ENCODE measurements at places on chromosomes 2 and 18.

- H3K4me3 ChIP-seq: no peak overlapping the region
- no peak for DNase-seq
- H3K36me3 ChIP-seq: no peaks in the 10 kb centered on the region
- no peaks in the 10 kb centered on the region for H3K27me3 ChIP-seq
- H3K27ac ChIP-seq: peak overlapping the region; percentile 26
Observed at GRCh38 chr2:106161938-106162820, 31.9 kb downstream of the UXS1 start.

DNA sequence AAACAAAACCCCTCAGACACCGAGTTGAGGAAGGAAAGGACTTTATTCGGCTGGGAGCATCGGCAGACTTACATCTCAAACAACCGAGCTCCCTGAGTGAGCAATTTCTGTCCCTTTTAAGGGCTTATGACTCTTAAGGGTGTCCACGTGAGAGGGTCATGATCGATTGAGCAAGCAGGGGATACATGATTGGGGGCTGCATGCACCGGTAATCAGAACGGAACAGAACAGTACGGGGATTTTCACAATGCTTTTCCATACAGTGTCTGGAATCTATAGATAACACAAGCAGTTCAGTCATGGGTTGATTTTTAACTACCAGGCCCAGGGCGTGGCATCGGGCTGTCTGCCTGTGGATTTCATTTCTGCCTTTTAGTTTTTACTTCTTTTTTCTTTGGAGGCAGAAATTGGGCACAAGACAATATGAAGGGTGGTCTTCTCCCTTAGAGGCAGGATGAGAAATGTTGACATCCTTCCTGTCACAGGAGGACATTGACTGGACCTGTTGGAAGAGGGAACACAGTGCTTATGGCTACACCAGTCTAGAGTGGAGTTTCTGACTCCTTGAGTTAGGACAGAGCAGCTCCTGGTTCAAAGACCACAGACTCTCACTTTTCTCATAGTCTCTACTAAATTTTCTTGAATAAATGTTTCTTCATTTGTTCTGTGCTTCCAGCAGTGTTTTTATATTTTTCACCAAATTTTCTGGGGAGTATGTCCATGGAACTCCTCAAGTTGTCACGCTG is 35.8 kb downstream of the SPOPL start:
- DNase-seq: no peak
- no peaks in the 10 kb centered on the region for H3K36me3 ChIP-seq
- H3K27ac ChIP-seq: no peak overlapping the region
- no peak overlapping the region for H3K4me3 ChIP-seq

GRCh38 chr2:61354543-61355197 is 116.2 kb downstream of the USP34 start:
- no peak overlapping the region for H3K4me3 ChIP-seq
- no peaks in the 10 kb centered on the region for H3K27me3 ChIP-seq

DNA sequence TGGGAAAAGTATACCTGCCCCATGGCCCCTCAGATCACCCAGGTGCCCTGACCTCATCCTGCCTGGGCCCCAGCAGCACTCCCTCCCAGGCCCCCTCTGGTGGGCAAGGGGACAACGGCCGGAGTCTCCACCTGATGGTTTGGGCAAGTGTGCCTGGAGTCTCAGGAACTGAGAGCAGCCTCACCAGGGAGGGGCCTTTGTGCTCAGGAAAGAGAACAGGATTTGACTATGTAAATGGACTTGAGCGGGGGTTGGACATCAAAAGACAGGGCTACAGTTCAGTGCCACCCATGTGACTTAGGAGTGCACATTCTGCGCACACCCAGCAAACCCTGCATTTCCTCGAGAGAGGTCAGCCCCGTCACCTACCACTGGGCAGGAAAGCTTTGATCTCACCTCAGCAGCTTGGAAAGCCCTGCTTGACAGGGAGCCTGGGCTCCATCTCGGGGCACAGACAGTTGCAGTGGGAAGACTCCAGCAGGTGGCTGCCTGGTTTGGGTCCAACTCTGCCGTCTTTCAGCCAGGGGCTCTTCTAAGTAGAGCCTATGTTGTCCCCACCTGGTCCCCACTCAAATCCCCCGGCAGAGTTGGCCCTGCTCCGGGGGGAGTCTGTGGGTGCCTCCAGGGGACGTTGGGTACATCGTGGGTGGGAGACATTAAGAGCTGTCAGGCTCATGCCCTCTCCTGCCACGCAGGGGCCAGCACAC is 3.3 kb downstream of the INPP5D start:
- DNase-seq: no peak
- no peaks in the 10 kb centered on the region for H3K36me3 ChIP-seq
- H3K27ac ChIP-seq: peak overlapping the region; percentile 91
- H3K4me3 ChIP-seq: no peak overlapping the region
- no peaks in the 10 kb centered on the region for H3K4me1 ChIP-seq
- no peaks in the 10 kb centered on the region for H3K27me3 ChIP-seq

- no peaks in the 10 kb centered on the region for H3K36me3 ChIP-seq
- no peak overlapping the region for H3K4me3 ChIP-seq
- peaks cover 6% of the 10 kb centered on the region for H3K4me1 ChIP-seq
- no peak overlapping the region for H3K27ac ChIP-seq
- H3K27me3 ChIP-seq: no peaks in the 10 kb centered on the region
Observed at GRCh38 chr2:62415518-62415917, 90.5 kb downstream of the TMEM17 start.

DNA sequence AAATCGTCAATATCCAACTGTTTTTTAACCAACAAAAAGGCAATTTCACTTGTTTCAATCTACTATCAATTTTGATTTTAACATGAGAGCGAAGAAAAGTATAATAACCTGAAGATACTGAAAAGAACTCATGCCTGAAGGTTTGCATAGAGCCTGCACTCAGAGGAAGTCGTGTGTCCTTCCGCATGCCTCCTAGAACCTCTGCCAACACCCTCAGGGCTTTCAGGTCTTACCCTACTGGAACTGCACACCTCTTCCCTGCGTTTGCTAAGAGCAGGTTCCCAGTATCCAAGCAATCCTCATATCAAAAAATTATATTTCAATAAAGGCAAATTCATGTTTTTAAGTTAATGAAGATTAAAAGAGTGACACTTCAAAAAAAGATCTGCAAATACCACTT is 74.7 kb downstream of the PIAS2 start:
- no peaks in the 10 kb centered on the region for H3K4me1 ChIP-seq
- DNase-seq: no peak
- no peak overlapping the region for H3K27ac ChIP-seq
- no peak overlapping the region for H3K4me3 ChIP-seq
- H3K36me3 ChIP-seq: no peaks in the 10 kb centered on the region

DNA sequence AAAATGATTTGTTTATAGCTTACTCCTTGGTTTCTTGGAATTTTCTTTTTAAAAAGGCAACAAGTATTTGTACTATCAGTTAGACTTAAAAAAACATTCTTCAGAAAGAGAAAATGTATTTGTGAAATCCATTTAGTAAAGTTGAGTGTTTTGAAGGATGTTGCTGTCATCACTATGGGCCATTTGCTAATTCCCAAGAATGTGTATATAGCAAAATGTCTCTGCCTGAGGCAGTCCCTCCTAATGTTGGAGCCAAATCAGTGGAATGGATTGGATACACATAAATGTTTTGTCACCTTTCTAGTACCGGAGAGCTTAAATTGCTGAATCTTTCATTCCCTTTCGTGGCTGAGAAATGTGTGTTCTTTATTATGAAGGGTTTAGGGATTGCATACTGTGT is 890.2 kb upstream of the ZEB2 start:
- no peak for DNase-seq
- no peaks in the 10 kb centered on the region for H3K27me3 ChIP-seq
- peaks cover 4% of the 10 kb centered on the region for H3K4me1 ChIP-seq
- H3K36me3 ChIP-seq: no peaks in the 10 kb centered on the region
- H3K4me3 ChIP-seq: no peak overlapping the region
- H3K27ac ChIP-seq: no peak overlapping the region

Measured in left lung (tissue), 14 donors.